ENCODE measurements at places on chromosomes 7 and 10.

GRCh38 chr10:122560279-122560804, at the start of gene DMBT1:
TSS of gene DMBT1 (plus strand) at chr10:122560754. CDS start at chr10:122560771, 17 bp downstream.
- DNase-seq, result no peak

- no peak for DNase-seq
Observed at GRCh38 chr10:97518301-97519043, 19.7 kb downstream of the UBTD1 start.

DNA sequence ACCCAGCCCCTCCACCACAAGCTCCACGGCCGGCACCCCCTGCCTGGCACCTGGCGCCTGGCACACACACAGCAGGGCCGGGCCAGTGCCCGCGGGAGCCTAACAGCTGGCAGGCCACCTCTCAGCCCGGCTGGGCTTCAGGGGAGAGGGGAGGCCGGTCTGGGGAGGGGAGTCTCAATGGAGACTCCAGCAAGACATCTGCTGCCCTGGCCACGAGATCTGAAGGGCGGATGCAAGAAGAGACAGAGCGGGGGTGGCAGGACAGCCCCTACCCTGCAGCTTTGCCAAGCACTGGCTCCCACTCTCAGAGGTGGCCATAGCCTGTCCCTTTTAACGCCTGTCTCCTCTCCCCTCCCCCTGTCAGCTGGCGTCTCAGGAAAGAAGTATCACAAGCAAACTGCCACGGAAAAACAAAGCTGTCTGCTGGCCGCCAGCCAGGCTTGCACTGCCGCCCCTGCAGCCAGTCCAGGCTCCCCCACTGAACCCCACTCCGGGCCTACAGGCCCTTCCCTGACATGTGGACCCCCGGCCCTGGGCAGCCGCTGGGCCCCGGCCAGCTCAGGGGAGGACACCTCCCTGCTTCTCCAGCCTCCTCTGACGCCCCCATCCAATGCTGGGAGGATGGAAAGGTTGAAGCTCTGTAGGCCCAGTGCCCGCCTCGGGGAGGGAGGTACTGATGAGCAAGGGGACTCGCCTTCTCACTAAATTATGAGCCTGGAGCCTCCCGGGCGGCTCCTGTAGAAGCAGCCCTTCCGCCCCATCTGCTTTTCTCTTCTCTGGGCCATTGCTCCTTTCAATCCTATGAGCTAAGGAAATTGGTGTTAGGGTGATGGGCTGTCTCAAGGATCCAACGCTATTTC, 178.4 kb downstream of the ARHGAP12 start:
- DNase-seq, result no peak

DNA sequence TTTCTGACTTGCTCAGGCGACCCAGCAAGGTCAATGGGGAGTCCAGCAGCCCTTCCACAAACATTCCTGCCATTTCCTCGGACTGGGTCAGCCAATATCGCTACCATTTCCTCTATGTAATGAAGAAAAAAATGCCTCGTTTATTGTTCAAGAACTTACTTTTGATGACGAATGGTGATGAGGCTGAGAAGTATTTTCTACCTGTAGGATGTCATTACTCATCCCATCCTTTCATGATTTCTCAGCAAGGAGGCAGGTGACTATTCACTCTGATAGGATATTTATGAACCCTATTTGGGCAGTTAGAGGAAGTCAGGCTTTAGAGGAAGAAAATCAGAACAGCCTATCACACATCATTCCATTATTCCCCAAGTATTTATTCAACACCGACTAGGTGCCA, 178.6 kb downstream of the FANK1 start:
- DNase-seq, result no peak

- peak; percentile 11 for DNase-seq
Observed at GRCh38 chr10:101774589-101775272, 1.2 kb downstream of the FGF8 start.

DNA sequence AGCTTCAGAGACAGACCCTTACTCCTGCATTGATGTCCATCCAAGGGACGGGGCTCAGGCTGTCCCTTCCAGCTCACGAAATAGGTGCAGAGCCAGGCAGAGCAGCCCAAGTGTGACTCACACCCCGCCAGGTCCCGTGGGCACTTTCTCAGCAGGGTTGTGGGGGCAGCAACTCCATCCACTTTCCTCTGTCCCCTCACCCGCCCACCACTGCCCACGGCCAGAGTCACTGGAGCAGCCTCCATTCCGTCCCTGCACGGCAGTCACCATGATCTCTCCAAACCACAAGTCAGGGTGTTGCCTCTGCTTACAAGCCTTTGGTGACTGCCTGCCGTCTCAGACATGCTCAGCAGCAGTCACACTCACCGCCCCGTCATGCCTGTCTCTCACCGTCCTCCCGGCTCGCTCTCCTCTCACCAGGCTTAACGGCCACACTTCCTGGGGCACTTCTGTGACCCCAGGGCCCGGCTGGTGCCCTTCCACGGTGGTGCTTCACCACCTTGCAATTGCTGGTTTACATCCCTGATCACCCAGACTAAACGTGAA, 39.3 kb downstream of the CALML3 start:
- peak; percentile 44 for DNase-seq

DNA sequence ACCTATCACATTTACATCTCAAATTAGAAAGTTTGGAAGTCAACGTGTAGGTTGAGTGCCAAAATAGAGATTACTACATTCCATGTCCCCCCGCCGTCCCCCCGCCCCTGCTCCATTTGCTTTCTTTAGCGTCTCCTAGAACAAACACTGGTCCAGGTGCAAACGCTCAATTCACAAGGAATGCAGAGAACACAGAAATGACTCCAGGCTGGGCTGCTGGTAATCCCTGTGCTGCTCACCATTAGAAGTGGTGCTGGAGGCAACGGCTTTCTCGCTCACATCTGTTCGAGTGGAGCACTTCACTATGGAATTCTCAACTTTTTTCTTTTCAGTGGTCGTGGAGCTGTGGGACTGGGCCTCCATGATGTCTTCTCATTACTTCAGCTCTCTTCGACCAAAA, 14.1 kb downstream of the GLI3 start:
- DNase-seq, result no peak

DNA sequence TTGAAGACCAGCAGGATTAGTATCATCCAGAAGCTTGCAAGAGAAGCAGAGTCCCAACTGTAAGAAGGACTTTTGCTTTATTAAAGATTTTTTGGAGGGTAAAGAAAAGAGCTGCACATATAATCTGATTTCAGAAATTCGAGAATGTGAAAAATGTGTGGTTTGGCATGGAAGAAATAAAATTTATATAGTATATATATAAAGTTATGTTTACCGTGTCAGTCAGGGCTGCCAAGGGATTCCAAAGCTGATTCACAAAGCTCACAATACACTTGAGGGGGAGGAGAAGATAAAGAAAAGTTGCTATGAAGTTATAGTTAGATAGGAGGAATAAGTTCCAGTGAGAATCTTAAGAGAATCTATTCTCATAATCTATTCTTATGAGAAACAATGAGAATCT, 231.8 kb upstream of the CACNA2D1 start:
- DNase-seq, result no peak

DNA sequence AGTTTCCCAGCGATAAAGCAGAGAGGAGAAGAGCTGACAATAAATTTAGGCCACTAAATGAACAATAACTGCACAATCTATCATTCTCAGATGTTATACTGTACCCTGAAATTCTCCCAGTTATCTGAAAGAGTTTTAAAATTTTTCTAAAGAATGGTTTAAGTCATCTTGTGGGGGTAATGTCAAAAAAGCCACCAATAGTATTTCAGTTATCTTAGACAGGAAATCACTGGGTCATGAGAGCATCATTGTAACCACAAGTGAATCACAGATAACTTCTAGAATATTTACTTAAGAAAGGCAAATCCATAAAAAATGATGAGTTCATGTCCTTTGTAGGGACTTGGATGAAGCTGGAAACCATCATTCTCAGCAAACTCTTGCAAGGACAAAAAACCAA, 147.1 kb downstream of the DNAJB9 start:
- no peak for DNase-seq

- peak; percentile 67 for DNase-seq
Observed at GRCh38 chr7:142795339-142795863, 24.6 kb downstream of the PRSS2 start.

DNA sequence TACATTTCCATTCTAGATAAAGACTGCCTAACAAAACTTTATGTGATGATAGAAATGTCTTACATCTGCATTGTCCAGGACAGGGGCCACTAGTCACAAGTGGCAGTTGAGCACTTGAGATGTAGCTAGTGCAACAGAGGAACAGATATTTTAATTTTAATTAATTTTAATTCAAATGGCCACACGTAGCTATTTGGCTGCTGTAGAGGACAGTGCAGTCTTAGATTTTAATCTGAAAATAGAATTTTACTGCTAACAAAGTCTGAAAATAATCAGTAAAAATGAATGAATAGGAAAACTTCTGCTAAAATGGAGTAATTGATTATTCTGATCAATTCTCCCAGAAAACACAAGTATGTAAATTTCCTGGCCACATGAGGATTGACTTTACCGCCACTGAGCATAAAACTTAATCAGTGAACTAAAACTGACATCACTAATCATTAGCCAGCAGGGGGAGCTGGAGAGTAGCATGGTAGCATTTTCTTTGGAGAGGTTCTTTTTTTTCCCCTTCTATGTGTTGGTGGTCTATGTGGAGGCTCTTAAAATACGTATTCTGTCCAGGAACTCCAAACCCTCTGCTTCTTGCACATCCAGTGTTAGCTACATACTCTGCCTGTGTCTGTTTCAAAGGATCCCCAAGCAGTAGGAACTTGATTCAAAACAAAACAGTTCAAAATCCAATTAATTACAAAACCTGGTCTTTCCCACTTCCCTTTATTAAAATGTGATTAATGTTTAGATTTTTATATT, 52.1 kb downstream of the TSPAN12 start:
- DNase-seq, result peak; percentile 50

DNA sequence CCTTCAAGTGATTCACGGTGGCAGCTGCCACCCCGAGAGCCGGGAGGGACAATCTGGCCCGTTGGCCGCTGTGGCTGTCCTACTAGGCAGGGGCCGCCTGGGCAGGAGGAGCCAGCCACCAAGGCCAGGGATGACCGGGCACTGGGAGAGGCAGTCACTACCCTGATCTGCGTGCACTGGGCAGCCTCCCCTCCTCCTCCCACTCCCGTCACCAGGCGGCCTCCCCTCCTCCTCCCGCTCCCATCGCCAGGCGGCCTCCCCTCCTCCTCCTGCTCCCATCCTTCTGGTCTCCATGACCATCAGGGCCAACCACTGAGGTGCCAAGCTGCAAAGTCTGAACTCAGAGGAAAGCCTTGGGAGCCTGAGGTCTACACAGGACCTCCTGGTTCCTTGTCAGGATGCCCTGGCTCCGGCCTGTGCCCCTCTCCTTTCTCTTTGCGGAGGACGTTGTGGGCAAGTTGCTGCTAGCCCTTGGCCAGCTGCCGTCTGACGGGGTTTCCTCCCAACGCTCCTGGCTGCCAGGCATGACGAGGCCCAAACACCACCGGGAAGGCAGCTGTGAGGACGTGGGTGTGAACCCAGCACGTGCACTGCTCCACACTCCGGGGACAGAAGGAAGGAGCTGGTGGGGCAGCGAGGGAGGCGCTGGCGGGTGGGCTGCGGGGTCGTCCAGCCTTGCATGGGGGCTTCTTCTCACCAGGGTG, 131.1 kb downstream of the WDR37 start:
- DNase-seq, result no peak

- no peak for DNase-seq
Observed at GRCh38 chr7:85004402-85004801, 182.5 kb downstream of the SEMA3D start.

GRCh38 chr10:60463746-60464145, 74.1 kb upstream of the ANK3 start:
- DNase-seq, result no peak

DNA sequence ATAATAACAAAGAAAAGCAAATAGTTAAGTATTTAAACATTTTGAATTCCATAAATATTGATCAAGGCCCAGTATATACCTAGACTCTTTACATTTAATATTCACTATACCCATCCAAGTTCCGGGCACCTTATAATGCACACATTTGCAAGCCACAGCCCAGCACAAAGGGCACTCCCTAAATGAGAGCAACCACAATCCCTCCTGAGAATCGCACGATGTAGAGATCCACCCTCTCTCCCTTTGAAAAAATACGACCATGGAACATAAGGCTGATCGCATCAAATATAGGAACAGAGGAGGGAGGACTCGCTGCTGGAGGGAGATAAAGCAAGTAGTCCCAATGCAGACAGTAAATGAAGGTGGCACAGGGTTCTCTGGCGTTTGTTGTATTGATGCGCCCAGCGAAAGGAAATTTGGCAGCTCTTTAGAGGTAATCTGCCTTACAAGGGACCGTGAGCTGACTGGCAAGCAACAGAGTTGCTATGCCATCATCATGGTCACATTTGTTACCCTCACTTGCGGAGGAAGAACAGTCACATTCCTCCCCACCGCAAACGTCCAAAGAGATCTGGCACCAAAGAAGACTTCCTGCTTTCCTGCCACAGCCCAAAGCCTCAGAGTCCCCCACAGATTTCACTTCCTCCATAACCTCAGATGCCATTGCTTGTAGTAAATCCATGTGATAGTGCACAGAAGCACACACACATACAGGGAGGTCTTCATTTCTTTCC, 16.1 kb upstream of the TAS2R40 start:
- peak; percentile 19 for DNase-seq

- no peak for DNase-seq
Observed at GRCh38 chr7:116692401-116693308, 20.7 kb downstream of the MET start.

DNA sequence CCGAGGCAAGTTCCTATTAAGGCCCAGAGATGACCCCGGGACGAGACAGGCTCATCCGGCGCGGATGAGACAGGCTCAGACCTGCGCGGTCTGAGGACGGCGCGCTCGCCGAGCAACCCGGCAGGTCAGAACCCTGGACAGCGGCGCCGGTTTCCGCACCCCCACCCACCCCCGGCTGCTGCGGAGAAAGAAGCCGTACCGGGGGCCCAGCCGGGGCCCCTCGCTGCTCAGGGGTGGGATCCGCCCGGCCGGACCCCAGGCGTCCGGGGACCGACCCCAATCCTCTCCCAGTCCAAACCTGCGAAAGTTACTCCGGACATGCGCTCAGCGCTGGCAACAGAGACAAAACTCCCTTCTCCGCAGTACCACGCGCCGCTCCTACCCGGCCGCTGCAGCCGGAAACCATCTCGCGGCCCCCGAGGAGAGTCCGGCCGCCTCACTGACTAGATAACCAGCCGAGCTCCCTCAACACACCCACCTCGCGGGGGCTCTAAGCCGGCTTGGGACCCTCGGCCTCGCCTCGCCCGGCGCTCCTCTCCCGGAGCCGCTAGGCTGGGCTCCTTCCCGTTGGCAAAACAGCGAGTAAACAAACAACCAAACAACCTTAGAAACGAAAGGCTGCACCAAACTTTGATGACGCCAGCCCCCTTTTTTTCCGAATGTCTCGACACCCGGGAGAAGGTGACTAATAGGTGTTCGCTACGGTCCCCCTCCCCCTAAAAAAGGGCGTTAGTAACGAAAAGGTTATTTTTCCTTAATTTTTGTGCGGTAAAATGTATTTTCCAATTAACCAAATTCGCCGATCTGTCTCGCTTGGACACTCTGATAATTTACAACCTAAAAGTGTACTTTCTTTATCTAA, 2.3 kb upstream of the DRGX start:
- DNase-seq, result peak; percentile 48

- no peak for DNase-seq
Observed at GRCh38 chr7:70415179-70415972, 716.6 kb upstream of the GALNT17 start.

GRCh38 chr7:30448461-30449189, 30.0 kb downstream of the NOD1 start:
- no peak for DNase-seq

All from CD4-positive, alpha-beta T cell treated with Interleukin-21 for 1 hour (primary cell).